ENCODE measurements at places on chromosomes 12 and 14.

DNA sequence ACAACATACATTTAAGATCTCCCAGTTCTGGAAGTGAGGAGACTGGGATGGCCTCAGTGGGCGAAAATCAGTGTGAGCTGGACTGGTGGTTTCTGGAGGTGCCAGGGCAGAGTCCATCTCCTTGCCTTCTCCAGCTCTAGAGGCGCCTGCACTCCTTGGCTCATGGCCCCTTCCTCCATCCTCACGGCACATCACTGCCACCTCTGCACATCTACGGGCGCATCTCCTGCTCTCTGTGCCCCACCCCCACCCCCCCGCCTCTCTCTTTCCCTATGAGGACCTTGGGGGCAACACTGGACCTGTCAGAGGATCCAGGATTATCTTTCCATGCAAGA lies 62.8 kb upstream of the DIO3 start:
- no peak for DNase-seq

- DNase-seq = no peak
Observed at GRCh38 chr12:117017807-117018206, 81.4 kb downstream of the TESC start.

DNA sequence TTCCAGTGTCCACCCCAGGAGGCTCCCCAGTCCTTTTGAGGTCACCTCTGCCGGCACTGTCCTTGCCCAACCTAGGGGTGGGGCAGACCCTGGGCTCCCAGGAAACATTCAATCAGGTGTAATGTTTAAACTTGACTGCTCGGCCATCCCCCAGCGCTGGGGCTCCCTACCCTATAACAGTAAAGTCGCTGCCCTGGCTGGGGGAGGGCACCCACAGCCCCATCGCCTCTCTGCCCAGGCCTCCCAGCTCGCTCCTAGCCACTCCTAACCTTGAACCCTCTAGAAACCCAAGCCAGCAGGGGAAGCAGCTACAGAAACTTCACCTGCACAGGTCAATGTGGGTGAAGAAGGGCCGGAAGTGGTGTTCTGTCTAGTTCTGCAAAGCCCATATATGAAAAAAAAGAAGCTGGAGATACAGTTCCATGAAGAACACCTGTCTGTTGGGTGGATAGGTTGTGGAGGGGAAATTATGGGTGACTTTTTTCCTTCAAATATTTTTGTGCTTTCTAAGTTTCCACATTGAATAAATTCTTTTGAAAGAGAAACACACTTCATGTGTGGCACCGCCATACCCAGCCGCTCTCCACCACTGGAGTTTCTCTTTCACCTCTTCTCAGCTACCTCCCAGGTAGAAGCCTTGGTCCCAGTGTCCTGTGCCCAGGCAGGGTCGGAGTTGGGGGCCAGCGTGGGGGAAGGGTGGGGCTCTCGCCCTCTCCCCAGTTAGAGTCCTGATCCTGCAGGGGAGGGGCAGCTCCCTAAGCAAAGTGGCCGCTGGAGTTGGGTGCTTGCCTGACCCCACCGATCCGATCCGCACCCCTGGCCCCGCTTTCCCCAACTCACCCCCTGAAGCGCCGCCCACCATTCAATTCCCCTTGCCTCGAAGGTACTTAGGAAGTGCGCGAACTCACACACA lies 1.1 kb downstream of the CLMN start:
- no peak for DNase-seq

GRCh38 chr12:93365616-93366405 lies 11.9 kb upstream of the NUDT4 start:
- no peak for DNase-seq

- DNase-seq = no peak
Observed at GRCh38 chr12:81863406-81863805, 104.3 kb upstream of the PPFIA2 start.

GRCh38 chr12:123937707-123938591 lies 34.7 kb downstream of the CCDC92 start:
- peak; percentile 25 for DNase-seq

GRCh38 chr12:53775478-53776145 lies 23.8 kb upstream of the CISTR start:
- DNase-seq = no peak

GRCh38 chr14:76727384-76727783 lies 33.9 kb upstream of the VASH1 start:
- no peak for DNase-seq

DNA sequence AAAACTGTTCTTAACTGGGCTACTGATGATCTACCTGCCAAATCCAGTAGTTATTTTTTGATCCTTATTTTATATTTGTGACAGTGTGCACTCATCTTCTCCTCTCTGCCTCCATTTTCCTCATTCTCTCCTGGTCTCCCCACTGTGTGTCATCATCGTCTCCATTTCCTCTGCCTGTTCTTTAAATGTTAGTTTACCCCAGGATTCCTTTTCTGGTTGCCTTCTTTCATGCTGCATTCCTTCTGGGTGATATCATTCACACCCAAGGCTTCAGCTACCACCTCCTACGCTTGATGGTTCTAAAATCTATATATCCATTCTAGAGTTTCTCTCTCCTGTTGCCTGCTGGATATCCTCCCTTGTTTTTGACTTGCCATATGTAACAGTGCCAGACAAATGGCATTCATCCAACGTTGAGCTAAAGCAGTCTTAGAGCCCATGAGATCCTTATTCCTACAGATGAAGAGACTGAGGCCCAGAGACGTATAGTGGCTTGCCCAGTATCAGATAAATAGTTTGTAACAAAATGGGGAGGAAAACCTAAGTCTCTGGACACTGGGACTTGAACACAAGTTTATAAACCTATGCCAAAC lies 109.5 kb downstream of the DIP2B start:
- DNase-seq = no peak

GRCh38 chr12:12334367-12335040 lies 15.5 kb downstream of the MANSC1 start:
- peak; percentile 40 for DNase-seq

DNA sequence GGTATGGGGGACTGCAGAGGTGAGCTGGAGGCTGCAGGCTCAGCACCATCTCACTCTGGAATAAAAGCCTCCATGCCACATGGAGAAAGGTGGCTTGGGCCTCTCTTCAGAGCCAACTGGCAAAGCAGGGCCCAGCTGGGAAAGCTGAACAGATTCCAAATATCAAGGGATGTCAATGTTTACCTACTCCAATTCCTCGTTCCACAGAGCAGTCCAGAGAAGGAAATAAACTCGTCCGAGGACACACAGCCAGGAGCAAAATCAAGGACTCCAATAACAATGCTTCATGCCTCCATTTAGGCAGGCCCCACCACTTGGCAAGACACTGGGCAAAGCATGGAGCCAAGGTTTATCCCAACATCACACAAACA lies 36.3 kb upstream of the PNMA1 start:
- no peak for DNase-seq

DNA sequence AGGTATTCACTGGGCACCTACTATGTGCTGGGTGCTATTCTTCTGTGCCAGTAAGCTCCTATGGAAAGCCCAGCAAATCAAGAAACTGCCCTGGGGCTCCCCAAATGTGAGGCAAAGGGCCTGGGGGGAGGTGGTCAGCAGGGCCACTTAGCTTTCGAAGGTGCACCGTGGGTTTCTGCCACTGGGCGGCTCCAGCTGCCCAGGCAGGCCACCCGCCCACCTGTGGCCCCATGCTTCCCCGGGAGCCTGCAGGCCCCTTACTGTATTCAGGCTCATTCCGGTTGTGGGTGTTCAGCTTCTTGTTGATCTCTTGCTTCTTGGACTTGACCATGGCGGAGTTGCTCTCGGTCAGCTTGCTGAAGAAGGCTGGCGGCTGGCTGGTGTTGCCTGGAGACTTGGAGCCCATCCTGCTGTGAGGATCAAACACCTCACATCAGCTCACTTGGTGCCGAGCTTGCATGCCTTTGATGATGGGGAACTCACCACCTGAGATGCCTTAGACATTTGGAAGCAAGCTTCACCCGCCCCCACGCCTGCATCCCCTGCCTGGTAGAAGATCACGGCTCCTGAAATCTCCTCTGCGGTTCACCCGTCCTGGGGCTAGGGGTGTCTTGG lies 37.3 kb downstream of the RFLNA start:
- DNase-seq = no peak

DNA sequence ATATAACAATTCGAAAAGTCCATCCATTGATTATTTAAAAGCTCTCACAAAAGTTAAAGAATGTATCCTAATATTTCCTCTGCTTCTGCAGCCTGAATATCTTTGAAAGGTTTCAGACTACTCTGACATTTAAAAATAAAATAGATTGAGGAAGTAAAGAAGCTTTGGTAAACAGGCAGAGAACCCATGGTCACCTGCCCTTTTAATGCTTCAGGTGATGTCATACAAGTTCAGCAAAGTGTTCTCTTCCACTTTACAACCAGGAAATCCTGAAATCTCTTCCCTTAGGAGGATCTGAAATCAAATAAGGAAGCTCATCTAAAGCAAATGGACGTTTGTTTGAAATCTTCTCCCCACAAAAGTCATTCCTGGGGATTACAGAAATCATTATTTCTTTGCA lies 322.4 kb downstream of the PDZRN4 start:
- no peak for DNase-seq
